ENCODE measurements at places on chromosomes 11 and 22. TPM values are rescaled to one million over a fixed set of nuclear protein-coding genes. Genes with fewer than 3 reads are reported as not detected.

The FBXO3 gene
- 27.4 TPM for total RNA-seq

The ST14 gene
- total RNA-seq: 0.12 TPM

The OR52I1 gene
- not detected for total RNA-seq

The NDUFC2 gene
- total RNA-seq: 241 TPM

The FGF19 gene
- 0.03 TPM for total RNA-seq

The FGF3 gene
- not detected for total RNA-seq

The OR52N4 gene
- total RNA-seq: not detected

The SPCS2 gene
- total RNA-seq: 247 TPM

The TMEM80 gene
- total RNA-seq: 10.2 TPM

All from A549 treated with CpdA at 1 μM for 4 hours (cell line).